A549 treated with dexamethasone at 1 μM for 4 hours (cell line): ENCODE measurements at places on chromosomes 1 and 21. TPM values are rescaled to one million over a fixed set of nuclear protein-coding genes. Genes with fewer than 3 reads are reported as not detected.

Gene PRAMEF27
- not detected in 5 replicates for total RNA-seq

Gene C1orf210
- not detected in 5 replicates for total RNA-seq

Gene HTR6
- 0.08 to 0.28 TPM (median 0.19 TPM) in 5 replicates for total RNA-seq

Gene PERM1
- total RNA-seq: 0.06 to 0.17 TPM (median 0.15 TPM) in 4 of 5 replicates, not detected in the other

Gene SPRTN
- total RNA-seq: 13.0 to 15.6 TPM (median 14.4 TPM) in 5 replicates

Gene SELENON
- 52.5 to 72.6 TPM (median 68.1 TPM) in 5 replicates for total RNA-seq

Gene SLC45A1
- total RNA-seq: 6.2 to 11.2 TPM (median 9.9 TPM) in 5 replicates

Gene FOXD2
- total RNA-seq: 0.44 to 0.71 TPM (median 0.53 TPM) in 5 replicates

Gene ZNF593OS
- total RNA-seq: 0.10 to 0.70 TPM in 2 of 5 replicates, not detected in the others

Gene TMEM81
- total RNA-seq: 1.6 to 3.0 TPM (median 2.3 TPM) in 5 replicates

Gene ATP6V1G3
- not detected in 5 replicates for total RNA-seq

Gene HPDL
- total RNA-seq: 2.7 to 3.5 TPM (median 3.2 TPM) in 5 replicates

Gene DMBX1
- 0.55 to 1.0 TPM (median 0.87 TPM) in 5 replicates for total RNA-seq

Gene BRDT
- total RNA-seq: not detected in 5 replicates

Gene RXFP4
- total RNA-seq: 0.07 TPM in 1 of 5 replicates, not detected in the others

Gene LRRC38
- 0.06 to 0.13 TPM (median 0.07 TPM) in 4 of 5 replicates, not detected in the other for total RNA-seq

Gene B3GALT6
- 10.7 to 17.9 TPM (median 16.5 TPM) in 5 replicates for total RNA-seq

Gene PLD5
- total RNA-seq: 1.6 to 2.6 TPM (median 2.4 TPM) in 5 replicates

Gene UMODL1
- not detected in 5 replicates for total RNA-seq

Gene DUSP23
- total RNA-seq: 58.0 to 74.4 TPM (median 72.4 TPM) in 5 replicates
